ENCODE measurements at places on chromosomes 4 and X.

DNA sequence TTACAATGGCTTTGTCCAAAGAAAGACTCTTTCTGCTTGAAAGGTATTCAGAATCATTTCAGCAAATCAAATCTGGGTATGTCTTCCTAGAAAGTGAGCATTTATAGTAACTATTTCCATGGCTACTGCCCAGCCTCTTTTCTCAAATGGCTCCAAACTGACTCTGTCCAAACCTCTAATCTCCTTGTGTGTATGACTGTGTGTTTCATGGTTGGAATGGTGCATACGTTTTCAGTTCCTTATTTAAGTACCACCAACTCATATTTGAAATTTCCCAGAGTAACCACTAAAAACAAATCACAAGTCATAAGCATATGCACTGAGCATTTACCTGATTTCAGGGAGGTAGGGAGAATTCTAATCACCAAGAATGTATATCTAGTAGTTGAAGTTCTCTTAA is 106.0 kb downstream of the TMEM144 start:
- no peak for DNase-seq

DNA sequence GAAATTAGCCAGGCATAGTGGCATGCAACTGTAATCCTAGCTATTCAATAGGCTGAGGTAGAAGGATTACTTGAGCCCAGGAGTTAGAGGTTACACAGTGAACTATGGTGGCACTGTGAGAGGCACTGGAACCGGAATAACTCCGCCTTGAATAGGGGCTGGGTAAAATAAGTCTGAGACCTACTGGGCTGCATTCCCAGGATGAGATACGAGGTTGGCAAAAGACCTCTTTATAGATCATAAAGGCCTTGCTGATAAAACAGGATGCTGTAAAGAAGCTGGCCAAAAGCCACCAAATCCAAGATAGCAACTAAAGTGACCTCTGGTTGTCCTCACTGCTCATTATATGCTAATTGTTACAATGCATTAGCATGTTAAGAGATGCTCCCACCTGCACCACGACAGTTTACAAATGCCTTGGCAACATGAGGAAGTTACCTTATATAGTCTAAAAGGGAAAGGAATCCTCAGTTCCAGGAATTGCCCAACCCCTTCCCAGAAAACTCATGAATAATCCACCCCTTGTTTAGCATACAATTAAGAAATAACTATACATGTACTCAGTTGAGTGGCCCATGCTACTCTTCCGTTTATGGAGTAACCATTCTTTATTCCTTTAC is 88.6 kb downstream of the CENPC start:
- no peak for DNase-seq

DNA sequence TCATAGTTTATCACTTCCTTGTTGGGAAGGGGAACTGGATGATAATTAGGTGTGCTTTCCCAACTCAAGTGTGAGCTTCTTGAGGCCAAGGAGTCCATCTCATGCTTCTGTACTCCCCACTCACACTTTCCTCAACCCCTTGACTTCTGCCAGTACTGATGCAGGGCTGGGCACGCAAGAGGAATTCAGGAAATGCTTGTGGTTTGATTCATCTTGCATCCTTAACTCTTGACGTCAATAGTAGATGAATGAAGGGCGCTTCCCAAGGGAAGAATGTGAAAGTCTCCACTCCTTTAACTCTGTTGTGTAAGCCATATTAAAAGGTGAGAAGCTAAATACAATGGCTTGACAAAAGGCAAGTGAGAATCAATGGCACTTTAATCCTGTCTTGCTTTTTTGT is 101.8 kb downstream of the AGTR2 start:
- no peak for DNase-seq

- DNase-seq = no peak
Measured at GRCh38 chr4:20178902-20179576, 72.7 kb upstream of the SLIT2 start.

GRCh38 chr4:31045724-31046318 is 325.7 kb downstream of the PCDH7 start:
- no peak for DNase-seq

DNA sequence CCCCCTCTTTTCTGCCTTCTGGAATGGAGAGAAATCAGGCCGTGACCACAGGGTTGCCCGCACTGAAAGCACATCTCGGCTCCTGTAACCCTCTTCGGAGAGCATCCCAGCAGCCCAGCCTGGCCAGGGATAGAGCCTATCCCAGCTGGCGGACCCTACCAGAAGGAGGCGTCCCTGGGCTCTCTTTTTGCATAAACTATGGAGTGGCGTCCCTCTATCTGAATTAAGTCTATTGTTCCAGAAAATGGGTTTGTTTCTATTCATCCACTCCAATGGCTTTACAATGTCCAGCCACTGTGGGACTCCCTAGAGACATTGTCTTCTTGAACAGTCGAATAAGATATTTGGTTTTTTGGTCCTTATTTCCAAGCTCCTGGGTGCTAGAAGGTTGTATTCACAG is 689 bp upstream of the NHSL2 start:
- no peak for DNase-seq

- no peak for DNase-seq
Measured at GRCh38 chrX:110003167-110004156, 548 bp downstream of the TMEM164 start.

- no peak for DNase-seq
Measured at GRCh38 chrX:29627833-29628232, 587.5 kb upstream of the MAGEB2 start.

GRCh38 chr4:128802680-128803628 is 6.5 kb upstream of the JADE1 start:
- no peak for DNase-seq

GRCh38 chr4:10552591-10553280 is 95.5 kb upstream of the ZNF518B start:
- no peak for DNase-seq

DNA sequence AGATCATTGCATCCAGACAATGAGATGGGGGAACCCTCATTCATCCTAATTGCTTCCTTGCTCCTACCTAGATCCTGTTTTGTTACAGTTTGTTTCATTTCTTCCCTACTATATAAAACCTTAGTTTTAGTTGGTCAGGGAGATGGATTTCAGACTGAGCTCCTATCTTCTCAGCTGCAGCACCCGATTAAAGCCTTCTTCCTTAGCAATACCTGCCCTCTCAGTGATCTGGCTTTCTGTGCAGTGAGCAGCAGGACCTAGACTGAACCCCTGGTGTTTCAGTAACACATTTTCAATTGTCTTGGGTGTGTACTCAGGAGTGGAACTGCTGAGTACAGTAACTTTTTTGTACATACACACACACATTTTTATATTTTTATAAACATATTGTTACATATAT is 187.4 kb downstream of the APBB2 start:
- DNase-seq = no peak

GRCh38 chrX:130636277-130636676 is 234.5 kb downstream of the RBMX2 start:
- no peak for DNase-seq

DNA sequence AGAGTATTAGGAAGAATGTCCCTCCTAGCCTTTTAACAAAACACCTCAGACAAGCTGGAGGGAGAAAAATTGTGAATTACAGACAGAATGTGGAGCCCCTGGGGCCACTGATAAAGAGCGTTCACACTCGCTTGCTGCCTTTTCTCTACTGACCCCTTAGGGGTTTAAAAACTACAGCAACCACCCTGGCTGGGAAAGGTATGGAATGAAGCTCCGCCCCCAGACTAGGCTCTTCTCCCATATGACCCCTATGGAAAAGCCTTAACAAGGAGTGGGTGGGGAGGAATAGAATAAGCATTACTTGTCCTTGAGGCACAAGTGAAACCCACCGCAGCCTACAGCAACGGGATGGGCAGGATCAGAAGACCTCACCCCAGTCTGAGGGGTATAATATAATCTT is 26.3 kb downstream of the ANKRD50 start:
- no peak for DNase-seq

DNA sequence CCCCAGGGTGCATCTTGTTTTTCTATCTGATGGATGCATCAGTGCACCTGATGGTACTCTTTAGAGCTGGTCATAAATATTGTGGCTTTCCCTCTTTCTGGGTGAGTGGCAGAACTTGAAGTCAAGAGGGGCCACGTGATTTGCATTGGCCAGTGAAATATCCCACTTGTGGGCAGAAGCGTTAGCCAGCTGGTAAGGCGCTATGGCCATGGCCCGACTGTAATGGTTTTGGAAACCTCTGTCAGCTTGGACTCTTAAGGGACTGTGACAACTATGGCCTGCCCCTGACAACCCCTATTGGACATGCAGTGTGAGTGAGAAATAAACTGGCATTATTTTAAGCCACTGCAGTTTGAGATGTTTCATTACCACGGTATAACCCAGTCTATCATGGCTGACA is 72.8 kb downstream of the SEL1L3 start:
- DNase-seq = no peak

DNA sequence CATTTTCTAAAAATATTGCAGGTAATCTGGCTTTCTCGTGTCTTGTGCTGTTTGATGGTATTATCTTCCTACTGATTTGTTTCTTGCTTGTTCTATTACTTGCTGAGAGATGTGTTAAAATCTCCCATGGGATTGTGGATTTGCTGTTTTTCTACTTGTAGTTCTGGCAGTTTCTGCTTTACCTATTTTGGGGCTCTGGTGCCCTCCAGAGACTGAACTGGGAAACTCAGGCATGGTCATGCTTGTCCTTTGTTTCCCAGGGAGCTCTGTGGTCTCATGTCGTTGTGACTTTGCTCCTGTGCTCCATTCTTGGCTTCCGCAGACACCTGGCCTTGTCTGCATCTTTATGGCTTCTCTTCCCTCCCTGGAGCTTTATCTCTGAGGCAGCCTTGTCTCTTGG is 39.5 kb downstream of the NSD2 start:
- DNase-seq = no peak

- DNase-seq = no peak
Measured at GRCh38 chr4:47729131-47729680, 108.7 kb downstream of the CORIN start.

- DNase-seq = no peak
Measured at GRCh38 chr4:101123231-101123630, 224.1 kb downstream of the PPP3CA start.

DNA sequence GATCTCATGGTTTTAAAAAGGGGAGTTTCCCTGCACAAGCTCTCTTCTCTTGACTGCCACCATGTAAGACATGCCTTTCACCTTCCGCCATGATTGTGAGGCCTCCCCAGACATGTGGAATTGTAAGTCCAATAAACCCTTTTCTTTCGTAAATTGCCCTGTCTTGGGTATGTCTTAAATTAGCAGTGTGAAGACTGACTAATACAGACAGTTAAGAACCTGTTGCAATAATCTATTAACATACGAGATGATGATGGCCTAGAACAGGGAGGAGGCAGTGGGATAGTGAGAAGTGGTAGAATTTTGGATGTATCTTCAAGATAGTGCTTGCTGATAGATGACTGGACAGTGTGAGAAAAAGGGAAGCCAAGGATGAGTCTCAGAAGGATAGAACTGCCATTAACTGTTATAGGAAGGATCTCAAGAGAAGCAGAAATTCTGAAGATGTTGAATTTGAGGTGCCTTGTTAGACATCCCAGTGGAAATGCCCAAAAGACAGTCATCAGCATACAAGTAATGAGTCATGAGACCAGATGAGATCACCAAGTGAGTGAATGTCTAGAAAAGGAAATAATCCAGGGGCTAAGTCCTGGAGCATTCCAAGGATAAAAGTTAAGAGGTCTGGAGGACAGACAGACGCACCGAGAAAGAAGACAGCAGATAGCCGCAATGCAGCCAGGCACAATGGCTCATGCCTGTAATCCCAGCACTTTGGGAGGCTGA is 38.8 kb upstream of the UGDH start:
- DNase-seq = no peak

DNA sequence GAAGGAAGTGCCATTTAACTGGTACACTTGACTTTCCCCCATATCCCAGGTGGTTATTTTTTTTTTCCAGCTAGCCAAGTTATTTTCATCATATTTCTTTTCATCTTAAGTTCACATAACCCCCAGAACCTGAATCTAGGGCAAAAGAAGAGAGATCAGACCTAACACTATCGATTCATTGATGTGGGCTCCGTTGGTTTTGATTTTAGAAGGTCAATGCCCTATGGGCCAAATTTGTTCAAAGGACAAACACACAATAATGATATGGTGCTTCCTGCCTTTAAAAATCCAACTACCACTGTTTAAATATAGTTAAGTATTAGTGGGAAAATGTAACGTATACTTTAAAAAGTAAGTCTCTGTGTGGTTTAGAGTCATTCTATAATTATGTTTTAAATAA is 665.7 kb downstream of the ZNF674 start:
- no peak for DNase-seq

GRCh38 chrX:9240956-9241355 is 207.0 kb upstream of the FAM9B start:
- DNase-seq = no peak
